H1 (cell line): ENCODE measurements at places on chromosomes 6 and 20.

DNA sequence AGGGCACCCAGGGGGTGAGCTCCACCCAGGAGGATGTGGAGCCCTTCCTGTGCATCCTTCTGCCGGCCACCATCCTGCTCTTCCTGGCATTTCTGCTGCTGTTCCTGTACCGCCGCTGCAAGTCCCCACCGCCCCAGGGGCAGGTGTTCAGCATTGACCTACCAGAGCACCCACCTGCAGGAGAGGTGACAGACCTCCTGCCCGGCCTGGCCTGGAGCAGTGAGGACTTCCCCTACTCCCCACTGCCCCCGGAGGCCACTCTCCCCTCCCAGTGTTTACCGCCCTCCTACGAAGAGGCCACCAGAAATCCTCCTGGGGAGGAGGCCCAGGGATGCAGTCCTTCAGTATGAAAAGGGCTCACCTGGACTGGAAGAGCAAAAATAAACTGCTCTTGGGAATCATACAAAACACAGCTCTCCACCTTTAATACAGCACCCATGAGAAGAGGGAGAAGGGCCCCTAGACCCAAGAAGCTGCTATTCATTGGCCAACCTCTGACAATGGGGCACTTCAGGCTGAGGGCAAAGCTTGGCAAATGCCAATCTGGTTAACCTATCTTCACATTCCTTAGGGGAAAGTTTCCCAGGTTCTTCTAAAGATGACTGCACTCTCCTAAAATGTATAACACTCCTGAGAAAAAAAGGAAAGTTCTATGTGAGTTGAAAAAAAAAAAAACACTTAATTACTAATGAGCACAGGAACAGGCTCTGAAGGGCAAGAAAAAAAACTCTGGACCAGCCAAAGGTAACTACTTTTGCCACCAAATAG, 5.0 kb downstream of the SMIM28 start:
- DNase-seq: peak; percentile 60

DNA sequence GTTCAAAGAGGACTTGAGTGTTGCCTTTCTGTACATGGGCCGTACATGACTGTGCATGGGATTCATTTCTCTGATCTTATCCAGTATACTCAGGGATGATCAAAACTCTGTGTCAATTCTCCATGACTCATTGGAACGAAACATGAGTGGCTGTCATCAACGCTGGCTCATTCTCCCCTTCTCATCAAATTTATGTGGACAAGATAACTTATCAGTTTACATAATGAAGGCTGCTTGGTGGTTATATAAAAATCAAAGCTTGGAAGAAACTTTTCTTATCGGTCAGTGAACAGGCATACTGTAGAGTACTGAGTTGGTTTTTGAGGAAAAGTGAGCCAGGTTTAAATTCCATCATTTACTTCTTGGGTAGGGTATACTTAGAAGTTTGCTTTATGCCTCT, 24.9 kb downstream of the CRISP1 start:
- DNase-seq: no peak

DNA sequence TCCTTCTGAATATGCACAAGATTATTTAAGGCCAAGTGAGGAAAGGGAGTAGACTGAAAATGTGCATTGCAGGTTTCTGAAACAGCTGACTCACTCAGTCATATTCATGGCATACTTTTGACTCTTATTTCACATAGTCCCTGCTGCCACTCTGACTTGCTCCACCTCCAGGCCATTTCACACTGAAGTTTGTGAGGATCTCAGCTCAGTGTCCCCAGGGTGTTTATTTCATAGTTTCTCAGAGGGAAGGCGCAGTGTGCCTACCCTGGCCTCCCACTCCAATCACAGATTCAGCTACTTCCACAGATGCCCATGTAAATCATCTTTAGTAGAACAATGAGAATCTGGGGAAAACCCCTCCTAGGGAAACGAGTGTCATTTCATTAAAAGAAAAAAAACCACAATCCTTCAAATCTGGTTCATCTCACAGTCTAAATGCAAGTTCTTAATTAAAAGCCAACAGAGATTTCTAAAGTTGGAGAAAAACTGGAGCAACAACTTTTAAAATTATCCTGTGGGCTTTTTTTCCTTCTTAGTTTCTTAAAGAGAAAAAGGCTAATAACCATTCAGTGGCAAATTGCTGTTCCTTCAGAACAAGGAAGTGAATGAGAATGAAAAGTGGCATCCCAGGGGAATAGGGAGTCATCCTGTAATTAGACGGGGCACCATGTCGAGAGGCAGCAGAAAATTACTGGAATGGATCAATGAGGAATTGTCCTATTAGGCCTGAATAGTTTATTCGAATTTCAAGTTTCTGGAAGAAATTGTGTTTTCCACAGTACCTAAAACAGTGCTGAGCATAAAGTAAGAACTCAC, 133.6 kb downstream of the TFAP2B start:
- DNase-seq: no peak

- DNase-seq: no peak
Observed at GRCh38 chr6:74491844-74492374, 713.9 kb downstream of the COL12A1 start.

DNA sequence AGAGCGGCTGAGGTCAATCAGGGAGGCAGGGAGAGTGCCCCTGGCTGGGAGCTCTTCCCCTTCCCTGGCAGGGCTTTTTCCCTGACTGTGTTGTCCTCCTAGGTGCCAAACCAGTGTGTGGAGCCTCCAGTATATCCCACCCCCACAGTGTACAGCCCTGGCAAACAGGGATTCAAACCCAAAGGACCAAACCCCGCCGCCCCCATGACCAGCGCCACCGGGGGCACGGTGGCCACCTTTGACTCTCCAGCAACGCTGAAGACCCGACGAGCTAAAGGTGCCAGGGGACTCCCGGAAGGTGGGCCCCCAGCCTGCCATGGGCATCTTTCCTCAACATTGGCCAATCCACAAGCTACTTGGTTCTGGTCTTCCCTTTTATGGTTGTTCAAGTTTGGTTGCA, 25.2 kb downstream of the ZNF341 start:
- DNase-seq: no peak

DNA sequence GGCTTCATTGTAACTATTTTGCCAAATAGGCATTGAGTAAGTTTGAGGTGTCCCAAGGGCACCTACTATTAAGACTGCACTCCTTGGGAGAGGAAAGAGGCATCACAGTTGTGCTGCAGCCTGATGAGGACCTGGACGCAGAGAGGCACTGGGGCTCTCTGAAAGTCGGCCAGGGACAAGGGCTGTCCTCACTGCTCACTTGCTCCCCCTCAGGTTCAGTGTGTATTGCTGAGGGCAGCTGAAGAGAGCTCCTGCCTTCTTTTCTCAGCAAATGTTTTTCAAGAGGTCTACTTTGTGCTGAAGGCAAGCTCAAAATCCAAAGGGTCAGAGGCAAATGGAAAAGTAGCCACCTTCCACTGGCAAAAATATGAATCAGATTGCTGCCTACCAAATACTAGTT, 331.8 kb downstream of the RIMS1 start:
- peak; percentile 46 for DNase-seq

DNA sequence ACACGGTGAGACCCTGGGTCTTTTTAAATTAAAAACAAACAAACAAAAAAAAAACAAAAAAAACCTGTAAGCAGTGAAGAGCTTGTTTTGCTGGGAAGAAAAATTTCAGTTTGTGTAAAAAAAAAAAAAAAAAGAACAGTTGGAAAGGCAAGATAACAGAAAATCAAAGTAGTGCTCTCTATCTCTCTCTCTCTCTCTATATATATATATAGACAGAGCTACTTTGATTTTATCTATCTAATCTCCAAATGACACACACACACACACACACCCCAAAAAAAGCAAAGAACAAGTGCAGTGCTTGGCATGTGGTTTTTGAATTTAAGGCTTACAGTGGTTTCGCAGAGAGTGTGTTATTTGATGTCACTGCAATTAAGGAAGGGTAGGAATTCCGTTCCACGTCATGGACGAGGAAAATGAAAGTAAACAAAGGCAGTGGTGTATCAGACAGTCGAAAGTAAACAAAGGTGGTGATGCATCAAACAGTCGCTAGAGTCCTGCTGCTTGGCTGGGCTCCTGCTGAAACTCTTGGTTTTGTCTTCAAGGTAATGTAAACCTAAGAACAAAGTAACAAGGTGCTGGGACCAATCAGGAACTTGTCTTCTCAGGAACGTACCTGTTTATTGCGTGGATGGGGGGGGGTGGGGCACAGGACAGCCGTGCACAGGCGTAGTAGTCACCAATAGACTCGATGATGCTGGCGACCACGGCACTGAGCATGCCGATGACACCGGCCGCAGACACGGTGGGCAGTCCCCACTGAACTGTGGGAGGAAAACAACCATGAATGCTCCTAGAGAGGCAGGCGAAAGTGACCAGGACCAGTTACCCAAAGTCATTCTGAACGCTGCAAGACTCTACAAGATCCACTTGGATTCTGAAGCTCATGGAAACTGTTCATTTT, 131.8 kb downstream of the SLC23A2 start:
- DNase-seq: no peak

DNA sequence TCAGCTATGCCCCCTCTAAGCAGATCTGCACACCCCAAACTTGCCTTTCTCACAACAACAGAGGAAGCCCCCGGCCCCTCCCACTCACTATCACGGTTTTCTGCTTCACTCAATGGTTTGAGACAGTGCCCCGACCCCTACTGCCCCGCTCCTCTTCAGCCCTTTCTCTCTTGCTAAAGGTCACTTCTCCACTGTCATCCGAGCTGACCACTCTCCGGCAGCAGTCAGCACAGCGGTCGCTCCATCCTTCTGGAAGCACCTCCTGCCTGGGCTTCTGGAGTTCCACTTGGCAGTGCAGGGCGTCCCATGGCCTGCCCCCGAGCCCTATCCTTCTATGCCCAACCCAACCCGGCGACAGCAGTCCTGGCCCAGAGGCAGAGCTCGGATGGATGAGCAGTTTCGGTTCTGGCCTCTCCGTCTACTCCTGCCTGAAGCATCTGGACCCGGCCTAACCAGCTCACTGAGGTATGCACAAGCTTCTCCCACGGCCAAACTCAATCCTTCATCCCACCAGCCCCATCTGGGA, 4.1 kb downstream of the CTSZ start:
- no peak for DNase-seq

GRCh38 chr6:135351635-135352034, 145.9 kb downstream of the AHI1 start:
- no peak for DNase-seq
